Lower leg skin (tissue), 4 donors: ENCODE measurements at places on chromosomes 5 and 9. TPM values are rescaled to one million over a fixed set of nuclear protein-coding genes. Genes with fewer than 3 reads are reported as not detected.

DNA sequence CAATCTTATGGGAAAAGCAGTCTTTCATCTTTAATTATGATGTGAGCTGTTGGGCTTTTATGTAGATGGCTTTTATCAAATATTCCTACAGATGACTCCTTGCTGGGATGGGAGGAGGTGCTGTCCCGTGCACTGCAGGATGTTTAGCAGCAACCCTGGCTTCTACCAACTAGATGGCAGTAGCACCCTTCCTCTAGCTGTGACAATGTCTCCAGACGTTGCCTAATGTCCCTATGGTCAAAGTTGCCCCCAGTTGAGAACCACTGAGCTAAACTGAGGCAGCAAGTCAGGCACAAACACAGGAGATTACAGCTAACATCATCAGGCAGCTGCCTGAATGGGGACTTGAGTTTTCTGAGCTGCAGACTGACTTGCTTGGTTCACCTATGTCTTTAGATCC, 401.9 kb upstream of the PDE4D start:
- no peak for DNase-seq

GRCh38 chr5:177565046-177565445, 10.7 kb upstream of the FAM193B start:
- DNase-seq, result no peak

- DNase-seq, result no peak
Observed at GRCh38 chr9:75658301-75658905, 232.1 kb upstream of the PCSK5 start.

GRCh38 chr5:172170251-172170701, 17.7 kb downstream of the STK10 start:
- no peak for DNase-seq

- peak; percentile 78 for DNase-seq
Observed at GRCh38 chr9:138073408-138073807, 195.8 kb downstream of the CACNA1B start.

GRCh38 chr9:82890865-82891264, 172.1 kb downstream of the RASEF start:
- no peak for DNase-seq

DNA sequence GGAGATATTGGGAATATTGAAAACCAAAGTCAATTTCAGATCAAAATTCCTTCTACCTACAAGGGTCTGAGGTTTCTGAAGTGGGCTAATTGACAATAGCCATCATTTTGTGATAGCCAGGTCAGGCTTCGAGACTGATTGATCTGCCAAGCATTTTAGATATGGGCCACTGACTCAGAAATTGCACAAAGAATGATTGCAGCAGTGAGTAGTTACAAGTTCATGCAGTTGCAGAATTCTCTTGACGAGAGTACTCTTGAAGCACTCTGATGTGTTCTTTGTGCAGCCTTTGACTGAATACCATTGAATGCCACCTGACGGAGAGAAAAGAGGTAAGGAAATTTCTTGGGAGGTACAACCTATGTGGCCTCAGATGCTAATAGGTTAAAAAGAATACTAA, 8.3 kb downstream of the C9orf57 start:
- no peak for DNase-seq

Gene AQP7
- 6.9 TPM for total RNA-seq

Gene GLRA1
- not detected for total RNA-seq

Gene CBY3
- total RNA-seq, result not detected
